ENCODE measurements at places on chromosomes 5 and 9.
A peak's percentile ranks its signal among the peaks of the same experiment; 100 is the strongest.

GRCh38 chr5:41270423-41271251, 57.3 kb upstream of the C6 start:
- DNase-seq = peak; percentile 44

GRCh38 chr5:107680799-107681198, 10.1 kb upstream of the EFNA5 start:
- DNase-seq = no peak

GRCh38 chr5:96113170-96113939, 151.7 kb upstream of the ELL2 start:
- no peak for DNase-seq

DNA sequence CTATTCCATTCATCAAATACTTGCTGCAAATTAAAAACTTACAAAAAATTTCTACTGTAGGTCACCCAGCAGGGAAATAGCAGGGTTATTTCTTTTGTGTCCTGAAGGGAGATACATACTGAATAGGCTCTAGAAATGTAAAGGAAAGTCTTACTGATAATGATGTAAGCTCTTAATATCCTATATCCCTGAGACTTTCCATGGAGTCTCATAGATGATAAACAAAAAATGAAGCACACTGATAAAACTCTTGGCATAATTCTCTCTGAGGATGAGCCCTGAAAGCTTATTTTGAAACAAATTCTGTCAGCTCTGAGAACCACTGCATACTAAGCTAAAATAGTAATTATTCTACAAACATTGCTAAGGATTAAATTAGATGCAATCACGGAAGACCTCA, 819.6 kb upstream of the PTPRD start:
- DNase-seq = no peak

- DNase-seq = no peak
Observed at GRCh38 chr5:177333420-177334154, 17.9 kb downstream of the LMAN2 start.

DNA sequence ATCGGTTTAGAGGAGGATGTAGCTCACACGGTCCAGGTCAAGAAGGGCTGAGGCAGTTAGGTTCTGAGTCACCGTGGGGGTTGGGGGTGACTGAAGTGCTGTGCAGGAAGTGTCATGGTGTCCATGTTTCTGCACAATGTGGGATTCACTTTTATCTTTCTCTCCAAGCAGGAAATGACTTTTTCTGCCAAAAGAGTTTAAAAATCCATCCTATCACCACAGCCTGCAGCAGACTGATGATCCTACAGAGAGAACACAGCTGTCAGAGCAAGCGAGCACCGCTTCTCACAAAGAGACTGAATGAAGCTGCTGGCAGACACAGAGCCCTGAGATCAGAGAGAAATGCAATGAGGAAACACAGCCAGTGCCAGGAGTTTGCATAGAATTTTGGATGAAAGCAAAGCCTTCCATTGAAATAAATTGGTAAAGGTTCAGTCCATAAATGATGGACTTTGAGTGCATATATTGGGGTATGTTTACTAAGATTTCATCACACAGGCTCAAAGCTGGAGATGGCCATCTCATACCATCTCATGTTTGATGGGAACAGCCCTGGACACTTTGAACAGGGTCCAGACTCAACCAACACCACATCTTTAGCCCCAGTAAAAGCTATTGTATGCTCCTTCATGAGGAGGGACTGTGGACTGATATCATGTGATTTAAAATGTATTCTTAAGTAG, 213.9 kb upstream of the FBXL7 start:
- DNase-seq = no peak

DNA sequence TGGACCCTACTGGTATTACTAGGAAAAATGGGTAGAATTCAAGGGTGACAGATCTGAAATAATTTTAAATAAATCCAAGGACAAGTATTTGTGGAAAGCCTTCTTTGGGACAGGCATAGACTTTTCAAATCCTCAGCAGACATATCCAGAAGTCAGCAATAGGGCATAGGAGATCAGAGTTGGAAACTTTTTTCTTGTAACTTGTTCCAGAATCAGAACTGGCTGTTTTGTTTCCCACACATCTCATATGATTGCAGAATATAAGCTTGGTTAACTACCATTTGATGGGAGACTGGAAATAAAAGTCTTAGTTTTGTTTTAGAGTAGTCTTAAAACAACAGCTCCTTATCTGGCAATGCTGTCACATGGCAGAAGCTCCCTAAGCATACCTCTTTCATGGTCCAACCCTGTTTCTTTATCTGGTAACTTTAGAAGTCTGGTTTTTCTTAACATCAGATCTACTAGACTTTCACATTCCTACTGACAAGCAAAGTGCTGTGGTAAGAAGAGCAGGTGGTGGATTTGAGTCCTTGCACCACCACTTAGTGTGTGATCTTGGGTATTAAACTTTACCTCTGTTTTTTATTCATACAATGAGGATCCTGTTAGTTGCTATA, 25.1 kb downstream of the XRCC4 start:
- DNase-seq = no peak

- no peak for DNase-seq
Observed at GRCh38 chr9:86577420-86578333, 223.5 kb upstream of the TUT7 start.

DNA sequence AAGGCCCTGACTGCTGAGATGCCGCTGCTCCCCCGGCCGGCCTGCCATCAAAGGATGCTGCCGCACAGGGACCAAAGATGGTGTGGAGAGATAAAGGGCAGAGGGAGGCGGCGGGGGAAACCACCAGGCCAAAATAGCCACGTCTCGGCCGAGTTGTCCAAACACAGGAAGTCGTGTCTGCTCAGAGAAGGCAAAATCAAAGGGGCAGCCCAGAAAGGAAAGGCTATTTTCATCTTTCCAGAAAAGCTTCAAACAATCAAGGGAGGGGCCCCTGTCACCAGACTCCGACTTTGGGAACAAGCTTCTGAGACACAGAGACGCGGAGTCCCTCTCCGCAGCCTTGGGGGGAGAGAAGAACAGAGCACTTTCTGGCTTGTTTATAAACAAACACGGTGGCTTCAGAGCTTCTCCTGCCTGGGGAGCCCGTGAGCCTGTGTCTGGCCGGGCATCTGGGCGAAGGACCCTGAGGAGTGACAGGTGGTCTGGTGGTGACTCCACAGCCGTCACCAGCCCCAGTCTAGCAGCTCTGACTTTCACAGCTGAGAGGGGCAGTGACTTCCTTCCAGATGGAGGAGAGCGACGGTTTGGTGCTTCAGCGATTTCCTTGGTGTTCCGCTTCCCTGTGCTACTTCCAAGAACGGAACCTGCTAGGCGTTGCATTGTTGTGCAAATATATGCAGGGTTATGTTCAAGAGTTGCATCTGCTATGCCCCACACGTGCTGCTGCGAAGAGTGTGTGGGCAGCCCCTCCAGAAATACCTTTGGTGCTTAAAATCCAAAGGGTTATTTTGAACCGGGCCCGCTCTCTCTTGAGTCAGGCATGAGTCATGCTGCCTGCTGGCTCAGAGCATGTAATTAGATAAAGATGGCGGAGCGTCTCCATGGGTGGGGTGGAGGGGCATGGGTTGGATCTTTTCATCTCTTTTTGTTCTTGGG, 24.0 kb downstream of the ADAMTSL2 start:
- peak; percentile 38 for DNase-seq

DNA sequence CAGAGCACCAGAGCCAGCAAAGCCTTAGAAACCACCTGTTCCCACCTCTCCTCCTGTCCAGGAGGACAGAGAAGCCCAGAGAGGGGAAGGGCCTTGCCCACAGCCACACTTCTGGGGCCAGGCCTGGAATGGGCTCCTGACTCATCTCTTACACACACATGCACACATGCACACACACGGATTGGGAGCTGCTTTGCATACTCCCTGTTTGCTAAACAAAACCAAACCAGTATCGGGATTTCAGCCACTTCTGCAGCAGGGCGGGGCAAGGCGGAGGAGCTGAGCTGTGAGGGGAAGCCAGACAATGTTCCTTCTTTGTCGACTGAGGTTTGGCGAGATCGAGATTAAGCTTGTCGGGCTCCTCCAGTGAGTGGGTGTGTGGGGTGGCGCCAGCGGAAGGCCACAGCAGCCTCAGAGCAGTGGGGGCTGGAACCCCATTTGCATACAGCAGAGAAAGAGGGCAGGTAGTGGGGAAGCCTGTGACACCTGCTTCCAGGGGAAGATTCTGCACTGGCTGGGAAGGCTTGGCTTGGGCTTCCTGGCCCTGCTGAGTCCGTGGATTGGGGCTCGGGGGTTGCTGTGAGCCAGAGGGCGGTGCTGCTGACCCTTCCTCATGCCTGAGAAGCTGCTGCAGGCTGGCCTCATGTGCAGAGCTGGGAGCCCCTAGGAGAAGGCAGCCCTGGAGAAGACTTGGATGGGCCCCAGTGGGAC, 16.1 kb downstream of the GFI1B start:
- DNase-seq = no peak

GRCh38 chr5:135114759-135115158, 80.7 kb upstream of the PITX1 start:
- DNase-seq = no peak

- DNase-seq = no peak
Observed at GRCh38 chr9:93823245-93824072, 131.7 kb downstream of the BARX1 start.

GRCh38 chr9:136857166-136857565, 5.0 kb downstream of the MAMDC4 start:
- DNase-seq = no peak

GRCh38 chr5:131067636-131068035, 97.4 kb downstream of the HINT1 start:
- DNase-seq = no peak

GRCh38 chr5:177576169-177576568, 15.8 kb upstream of the TMED9 start:
- DNase-seq = no peak

DNA sequence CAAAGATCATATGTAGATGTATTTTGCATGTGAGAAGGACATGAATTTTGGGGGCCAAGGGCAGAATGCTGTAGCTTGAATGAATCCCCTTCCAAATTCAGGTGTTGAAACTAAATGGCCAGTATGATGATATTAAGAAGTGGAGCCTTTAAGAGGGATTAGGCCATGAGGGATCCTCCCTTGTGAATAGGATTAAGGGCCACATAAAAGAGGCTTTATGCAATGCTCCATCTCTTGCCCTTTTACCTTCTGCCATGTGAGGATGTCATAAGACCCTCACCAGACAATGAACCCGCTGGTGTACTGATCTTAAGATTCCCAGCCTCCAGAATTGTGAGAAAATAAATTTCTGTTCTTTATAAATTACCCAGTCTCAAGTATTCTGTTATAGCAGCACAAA, 206.1 kb downstream of the YTHDC2 start:
- no peak for DNase-seq

DNA sequence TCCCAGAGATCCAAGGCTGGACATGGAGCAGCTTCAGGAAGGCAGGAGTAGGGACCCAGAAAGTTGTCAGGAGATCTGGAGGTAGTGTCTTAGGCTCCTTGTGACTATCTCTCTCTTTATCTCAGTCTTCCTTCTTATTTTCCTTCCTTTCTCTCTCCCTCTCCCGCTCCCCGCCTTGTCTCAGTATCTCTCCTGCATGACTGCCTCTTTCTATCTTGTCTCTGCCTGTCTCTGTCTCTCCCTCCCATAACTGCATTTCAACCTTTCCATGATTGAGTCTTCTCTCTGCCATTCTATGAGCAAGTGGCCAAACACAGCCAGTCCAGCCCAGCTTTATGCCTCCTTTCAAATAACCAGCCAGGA, 61.0 kb upstream of the NEK6 start:
- no peak for DNase-seq

- no peak for DNase-seq
Observed at GRCh38 chr5:164470312-164470711, 964.9 kb downstream of the MAT2B start.

GRCh38 chr5:114477816-114478334, 116.0 kb downstream of the KCNN2 start:
- no peak for DNase-seq

DNA sequence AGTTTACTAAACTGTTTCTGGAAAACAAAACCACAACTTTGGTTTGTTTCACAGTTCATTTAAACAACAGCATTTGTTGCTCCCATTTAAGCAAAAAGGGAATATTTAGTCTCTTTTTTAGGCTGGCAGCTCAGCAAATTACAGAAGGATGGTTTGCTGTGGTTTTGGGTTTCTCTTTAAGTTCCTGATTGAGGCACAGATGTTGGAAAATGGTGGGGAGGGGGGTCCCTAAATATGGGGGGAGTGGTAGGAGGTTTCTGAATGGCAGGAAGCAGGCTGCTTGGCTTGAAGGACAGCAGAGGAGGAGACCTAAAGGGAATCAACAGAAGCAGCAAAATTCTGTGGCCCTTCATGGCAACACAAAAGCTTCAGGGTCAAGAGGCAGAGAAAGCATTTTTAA, 263.4 kb downstream of the ZSWIM6 start:
- DNase-seq = no peak
